T-helper 22 cell (primary cell): ENCODE measurements at places on chromosomes 1 and 21.

GRCh38 chr1:110440877-110441276 lies 10.1 kb upstream of the PROK1 start:
- DNase-seq, result no peak

DNA sequence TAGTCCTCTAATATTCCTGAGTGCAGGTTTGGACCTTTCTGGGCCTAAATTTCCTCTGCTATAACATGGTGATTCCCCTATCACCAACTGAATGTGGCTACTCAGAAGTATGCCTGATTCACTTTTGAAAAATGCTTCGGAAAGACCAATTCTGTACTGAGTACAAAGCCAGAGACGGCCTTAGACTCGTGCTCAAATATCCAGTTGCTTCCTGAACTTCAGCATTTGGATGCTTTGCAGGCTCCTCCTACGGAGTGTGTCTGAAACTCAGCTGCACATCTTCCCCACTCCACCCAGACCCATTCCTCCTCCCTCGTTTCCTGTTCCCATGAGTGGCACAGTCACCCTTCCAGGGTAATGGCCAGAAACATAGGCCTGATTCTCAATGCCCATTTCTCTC lies 98.4 kb upstream of the GADD45A start:
- no peak for DNase-seq

GRCh38 chr1:208309771-208310170 lies 65.6 kb upstream of the PLXNA2 start:
- DNase-seq, result no peak

DNA sequence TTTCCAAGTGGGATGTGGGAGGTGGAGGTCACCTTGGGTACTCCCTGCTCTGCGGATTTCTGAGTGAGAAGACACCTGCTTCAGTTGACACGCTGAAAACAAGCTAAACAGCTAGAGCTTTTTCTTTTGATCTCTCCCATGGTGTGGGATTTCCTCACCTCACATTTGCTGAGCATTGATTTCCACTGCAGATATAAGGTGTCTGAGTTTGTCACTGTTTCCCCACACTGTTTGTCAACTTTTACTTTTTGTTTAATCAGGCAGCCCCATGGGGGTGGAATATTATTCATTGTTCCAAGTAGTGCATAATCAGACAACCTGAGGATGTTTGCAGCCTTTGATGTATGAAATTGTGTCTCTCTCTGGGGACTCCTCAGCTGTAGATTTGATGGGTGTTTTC lies 49.5 kb downstream of the FASLG start:
- no peak for DNase-seq

DNA sequence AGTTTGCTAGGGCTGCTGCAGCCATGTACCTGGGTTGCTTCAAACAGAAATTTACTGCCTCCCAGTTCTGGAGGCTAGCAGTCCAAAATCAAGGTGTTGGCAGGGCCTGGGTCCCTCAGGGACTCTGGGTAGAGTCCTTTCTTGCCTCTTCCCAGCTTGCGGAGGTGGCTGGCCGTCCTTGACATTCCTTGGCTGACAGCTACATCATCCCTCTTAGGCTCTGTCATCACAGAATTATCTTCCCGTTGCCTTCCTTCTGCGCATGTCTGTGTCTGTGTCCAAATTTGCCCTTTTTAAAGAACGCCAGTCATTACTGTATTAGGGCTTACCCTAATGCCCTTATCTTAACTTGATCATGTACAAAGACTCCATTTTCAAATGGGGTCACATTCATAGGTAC lies 37.6 kb upstream of the PGBD5 start:
- no peak for DNase-seq
